Stimulated activated CD8-positive, alpha-beta memory T cell treated with anti-CD3 and anti-CD28 coated beads, Interleukin-15, amount 100 ng/mL, for 24 hours (primary cell): ENCODE measurements at places on chromosomes 7 and 10.

DNA sequence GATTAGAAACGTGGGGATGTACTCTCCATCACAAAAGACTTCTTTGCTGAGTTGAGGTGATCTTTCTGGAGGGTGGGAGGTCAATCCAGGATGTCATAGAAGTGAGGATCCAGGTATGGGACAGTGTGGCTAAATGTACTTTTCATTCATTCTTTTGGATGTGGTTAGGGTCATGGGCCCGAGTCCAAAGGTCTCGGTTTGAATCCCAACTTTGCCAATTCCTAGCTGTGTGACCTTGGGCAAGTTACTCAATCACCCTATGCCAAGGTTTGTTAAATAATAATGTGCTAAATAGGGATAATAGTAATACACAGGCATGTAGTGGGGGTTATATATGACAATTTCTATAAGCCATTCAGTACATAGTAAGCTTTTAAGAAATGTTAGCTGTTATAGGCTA lies 91.4 kb downstream of the SAMD9 start:
- DNase-seq = no peak

- DNase-seq = no peak
These were observed 40.2 kb upstream of the CCSER2 start for GRCh38 chr10:84288151-84288550.

- no peak for DNase-seq
These were observed 100.7 kb downstream of the CYTH3 start for GRCh38 chr7:6171532-6172223.

DNA sequence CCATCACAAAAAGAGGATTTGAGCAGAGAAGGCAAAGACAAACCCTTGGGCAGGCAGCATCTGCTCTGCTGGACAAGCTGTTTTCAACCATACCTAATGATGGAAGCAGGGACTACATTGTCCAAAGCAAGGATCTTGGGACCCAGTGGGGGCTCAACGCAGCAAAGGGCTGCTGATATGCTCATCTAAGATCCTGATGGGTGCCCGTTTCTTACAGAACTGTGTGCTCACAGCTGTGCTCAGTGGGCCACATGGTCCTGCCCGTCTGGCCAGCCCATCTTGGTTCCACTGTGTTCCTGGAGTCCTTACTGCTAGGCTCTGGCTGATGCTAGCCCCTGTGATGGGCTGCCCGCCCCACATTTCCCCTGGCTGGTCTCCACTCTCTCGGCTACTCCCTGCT lies 36.1 kb downstream of the GPRIN2 start:
- DNase-seq = no peak

DNA sequence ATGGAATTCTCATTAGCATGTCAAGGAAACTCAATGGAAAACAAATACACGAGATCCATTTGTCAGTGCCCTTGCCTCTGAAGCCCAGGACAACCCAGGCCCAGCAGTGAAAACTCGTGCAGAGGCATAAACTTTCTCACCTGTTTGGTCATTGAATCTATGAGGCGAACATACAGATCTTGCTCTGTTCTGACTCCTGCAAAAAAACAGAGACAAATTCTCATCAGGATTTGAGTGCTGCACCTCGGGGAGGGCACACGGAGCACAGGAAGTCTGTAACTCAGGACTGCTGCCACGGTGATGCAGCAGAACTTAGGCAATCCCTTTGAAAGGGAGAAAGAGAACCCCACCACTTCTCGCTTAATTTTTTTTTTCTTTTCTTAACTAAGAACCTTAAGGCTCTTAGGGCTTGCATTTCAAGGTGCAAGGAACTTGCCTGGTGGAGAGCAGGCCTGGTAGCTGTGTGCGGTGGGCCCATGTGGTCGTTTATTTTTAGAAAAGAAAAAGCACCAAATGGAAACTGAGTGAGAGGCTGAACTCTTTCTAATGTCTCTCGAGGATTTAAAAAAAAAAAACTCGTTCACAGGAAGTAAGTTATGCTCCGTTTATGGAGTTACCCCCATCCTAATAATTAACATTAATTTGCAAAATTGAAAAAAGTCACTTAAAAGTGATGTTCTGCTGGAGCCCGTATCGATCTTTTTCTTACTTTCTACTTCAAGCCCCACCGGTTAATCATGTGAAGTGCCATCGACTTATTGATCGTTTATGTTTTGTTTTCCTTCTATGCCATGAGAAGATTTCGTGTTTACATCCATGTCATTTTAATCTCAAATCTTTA lies 1.8 kb downstream of the EBF3 start:
- DNase-seq = no peak

GRCh38 chr10:30284865-30285594 lies 64.0 kb downstream of the MTPAP start:
- DNase-seq = no peak

DNA sequence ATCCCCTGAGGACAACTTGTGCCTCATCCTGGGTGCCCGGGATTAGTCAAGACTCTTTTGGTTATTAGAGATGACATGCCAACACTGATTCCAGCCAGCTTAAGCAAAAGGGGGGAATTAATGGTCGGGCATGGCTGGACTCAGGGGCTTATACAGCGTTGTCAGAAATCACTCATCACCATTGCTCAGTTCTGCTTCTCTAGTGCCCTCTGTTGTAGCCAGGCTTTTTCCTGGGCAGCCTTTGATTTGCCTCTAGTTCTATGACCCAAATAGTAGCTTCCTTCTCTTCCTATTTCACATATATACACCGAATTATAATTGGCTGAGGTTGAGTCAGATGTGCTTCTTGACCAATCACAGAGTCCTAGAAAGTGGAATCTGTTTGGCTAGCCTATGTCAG lies 192.0 kb upstream of the HABP2 start:
- DNase-seq = no peak

DNA sequence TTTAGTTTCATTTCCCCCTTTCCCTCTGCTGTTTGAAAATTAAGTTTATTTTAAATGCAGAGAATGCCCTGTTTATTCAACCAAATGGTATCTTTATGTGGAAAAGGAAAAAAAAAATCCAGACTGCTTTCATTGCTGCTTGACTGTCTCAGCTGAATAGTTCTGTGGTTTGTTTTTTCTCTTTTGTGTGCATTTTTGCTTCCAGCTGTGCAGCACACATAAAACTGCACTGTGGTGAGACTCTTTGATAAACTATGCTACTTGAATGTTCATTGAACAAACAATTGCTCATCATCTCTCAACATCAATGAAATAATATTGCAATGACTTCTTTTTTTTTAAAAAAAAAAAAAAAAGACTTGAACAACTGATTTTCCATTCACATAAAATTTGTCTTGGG lies 78.6 kb upstream of the GLI3 start:
- DNase-seq = no peak

DNA sequence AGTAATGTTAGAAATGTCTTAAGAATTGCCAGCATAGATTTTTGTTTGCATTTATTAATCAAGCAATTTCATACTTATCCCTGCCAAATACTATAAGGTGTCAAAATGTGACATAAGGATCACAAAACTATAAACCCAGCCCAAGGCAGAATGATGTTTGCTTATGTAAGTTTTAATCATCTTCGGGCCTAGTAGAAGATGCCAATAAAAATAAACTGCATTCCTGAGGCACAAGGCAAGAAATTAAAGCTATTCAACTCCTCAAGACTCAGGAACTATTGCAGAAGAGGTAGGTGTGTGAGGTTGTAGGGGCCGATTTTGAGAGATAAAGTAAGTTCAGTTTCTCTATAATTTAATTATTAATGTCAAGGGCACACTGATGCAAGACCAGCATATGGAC lies 189.4 kb upstream of the AHR start:
- no peak for DNase-seq

GRCh38 chr10:61472090-61472674 lies 19.0 kb upstream of the TMEM26 start:
- no peak for DNase-seq

DNA sequence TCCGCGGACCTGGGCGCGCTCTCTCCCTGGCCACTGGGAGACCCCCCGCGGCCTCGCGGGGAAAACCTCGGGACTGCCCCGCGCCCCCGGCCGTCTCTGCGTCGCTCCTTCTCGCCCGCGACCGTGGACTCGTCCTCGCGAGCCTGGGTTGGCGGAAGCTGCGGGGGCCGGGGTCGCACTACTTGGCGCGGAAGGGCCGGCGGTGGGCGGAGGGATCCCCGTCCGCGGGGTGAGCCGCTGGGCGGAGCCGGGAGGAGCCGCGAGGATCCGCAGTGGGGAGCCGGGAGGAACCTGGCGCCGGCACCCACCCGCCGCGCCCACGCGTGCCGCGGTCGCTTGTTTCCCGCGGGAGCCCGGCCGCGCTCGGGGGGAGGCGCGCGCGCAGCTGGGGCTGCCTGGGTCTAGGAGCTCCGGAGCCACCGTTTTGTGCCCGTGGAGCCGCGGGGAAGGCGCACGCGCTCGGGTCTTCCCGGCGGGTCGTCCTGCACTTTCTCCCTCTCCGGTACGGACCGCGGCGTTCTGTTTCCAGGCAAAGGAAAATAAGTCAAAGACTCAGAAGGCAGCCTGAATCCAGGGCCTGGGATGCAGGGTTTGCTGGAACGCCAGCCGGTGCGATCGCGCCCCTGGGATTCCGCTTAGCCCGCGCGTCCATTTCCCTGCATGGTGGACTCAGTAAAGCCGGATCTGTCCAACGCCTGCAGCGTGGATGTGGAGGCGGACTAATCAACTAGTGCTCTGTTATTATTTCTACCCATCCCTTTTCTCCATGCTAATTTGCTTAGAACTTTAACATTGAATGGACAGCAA lies 28.7 kb upstream of the KMT2C start:
- DNase-seq = peak; percentile 65

DNA sequence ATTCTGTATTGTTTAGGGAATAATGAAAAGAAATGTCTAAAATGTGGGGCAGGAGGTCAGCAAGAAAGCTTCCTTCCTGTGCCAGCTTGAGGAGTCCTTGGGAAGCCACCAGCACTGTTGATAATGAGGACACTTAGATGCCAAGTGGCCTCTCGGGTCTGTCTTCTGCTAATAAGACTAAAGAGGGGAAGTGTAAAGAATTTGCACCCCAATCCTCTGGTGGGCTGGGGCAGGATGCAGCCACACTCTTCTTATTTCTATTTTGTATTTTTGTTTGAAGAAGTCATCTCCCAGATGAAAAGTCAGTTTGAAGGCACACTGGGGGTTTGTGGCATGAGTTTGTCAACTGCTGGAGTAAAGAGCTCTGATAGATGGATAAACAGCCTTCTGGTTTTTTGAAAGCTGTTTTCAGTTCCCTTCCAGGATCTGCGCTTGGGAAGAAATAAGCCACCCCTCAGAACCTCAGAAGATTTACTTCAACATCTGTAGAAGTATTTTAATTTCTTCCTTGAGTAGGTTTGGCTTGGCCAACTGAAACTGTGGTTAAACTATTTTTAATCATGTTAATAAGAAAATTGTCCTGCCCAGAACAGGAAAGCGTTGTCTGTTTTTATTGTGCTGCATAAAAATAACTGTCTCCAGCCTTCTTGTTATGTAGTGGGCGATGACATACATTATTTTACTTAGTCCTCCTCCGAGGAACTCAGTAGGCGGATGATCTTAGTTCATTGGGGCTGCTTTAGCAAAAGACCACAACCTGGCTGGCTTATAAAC lies 128.8 kb upstream of the GPR26 start:
- DNase-seq = no peak

DNA sequence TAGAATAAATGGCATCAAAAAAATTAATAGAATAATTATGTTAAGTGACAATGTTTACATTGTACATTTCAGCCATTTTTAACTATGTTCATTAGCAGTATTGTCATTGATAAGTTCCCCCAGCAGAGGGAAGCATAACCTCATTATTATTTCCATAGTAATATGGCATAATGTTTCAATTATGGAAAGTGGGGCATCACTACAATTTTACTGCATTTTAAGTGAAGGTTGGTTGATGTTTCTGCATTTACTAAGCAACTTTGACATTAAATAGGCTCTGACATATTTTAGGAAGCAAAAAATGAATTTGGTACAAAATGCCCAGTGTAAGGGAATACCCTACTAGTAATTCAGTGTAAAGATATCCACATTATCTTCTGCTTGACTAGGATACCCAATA lies 218.3 kb downstream of the SEMA3A start:
- DNase-seq = no peak

DNA sequence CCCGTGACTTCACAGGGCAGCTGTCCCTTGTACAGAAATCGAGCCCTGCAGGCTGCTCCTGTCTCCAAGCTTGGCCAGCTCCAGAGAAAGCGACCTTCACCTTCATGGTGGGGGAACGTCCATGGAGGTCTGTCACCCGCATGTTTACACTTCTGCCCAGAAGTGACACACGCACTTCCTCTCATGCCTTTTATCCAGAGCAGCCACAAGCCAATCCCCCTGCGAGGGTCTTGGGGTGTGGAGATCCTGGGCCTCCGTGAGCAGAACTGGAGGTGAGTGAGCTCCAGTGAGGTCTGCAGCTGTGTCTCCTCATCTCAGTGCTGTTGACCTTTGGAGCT lies 139.0 kb upstream of the TNS3 start:
- no peak for DNase-seq

GRCh38 chr10:3764626-3765112 lies 20.3 kb downstream of the KLF6 start:
- no peak for DNase-seq

- DNase-seq = no peak
These were observed 158.1 kb upstream of the PITRM1 start for GRCh38 chr10:3330663-3331062.

DNA sequence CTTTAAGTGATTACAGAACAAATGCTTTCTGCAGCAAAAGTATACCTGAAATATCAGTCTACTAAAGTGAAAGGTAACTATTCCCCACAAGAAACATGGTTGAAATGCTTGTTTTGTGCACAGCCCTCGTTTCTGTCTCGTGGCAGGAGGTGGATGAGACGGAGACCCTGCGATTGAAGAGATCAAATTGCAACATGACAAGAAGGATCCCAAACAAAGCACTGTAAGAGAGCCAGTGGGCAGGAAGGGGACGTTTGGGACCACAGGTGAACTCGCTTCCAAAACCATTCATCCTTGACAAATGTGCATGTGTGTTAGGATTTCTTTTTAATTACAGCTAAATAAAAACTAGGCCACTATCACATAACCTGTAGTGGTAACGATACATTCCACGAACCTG lies 192.6 kb downstream of the CCSER2 start:
- DNase-seq = no peak

DNA sequence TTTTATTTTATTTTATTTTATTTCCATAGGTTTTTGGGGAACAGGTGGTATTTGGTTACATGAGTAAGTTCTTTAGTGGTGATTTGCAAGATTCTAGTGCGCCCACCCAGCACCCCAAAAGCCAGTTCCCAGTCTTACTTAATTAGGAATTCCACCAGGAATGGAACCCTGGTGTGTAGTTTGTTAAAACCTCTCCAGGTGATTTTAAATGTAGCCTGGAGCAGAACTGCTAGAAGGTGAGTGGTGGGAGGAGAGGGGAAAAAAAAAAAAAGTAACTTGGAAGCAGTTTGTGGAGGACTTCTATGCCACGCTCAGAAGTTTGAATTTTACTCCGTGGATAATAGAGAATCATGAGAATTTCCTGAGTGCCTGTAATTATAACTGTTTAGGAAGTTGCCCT lies 5.5 kb upstream of the TEX47 start:
- DNase-seq = no peak

DNA sequence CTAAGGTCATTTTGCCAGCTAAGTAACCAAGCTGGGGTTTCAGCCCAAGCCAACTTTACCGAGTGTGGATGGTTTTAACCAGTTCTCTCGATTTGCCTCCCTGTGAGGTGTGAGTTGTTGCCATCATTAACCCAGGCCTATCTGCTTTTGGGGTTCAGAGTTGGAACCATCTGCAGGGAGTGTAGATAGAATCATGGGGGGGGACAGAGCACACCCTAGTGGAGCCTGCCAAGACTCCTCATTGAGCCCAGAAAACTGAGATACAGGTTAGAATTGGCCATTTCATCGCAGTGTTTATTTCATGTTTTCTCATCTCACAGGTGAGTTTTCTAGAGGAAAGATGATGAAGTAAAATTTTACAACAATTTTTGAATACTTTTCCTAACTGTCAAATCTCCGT lies 133.6 kb downstream of the SDK1 start:
- no peak for DNase-seq
